Stimulated activated CD8-positive, alpha-beta memory T cell treated with anti-CD3 and anti-CD28 coated beads, Interleukin-15, amount 100 ng/mL, for 4 hours (primary cell): ENCODE measurements at places on chromosomes 2 and 18.

- DNase-seq, result no peak
Measured at GRCh38 chr2:215751200-215751910, 262.0 kb downstream of the MREG start.

DNA sequence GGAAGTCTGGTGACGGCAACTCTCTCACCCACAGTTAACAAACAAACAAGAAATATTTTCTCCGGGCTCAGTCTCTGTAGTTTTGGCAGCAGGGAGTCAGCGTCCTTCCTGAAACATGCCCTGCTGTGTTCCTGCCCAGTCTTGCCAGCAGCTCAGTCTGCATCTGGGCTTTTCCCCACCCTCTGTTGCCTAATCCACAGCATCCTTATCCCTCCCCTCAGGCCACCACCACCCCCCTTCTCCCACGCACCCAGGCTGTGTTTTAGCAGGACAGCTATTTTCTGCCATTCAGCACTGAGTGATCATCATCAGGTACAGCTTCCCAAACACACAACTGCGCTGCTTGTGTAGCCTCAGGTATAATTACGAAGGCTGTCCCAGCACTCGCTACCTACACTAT is 168.2 kb downstream of the DPP10 start:
- DNase-seq, result no peak

DNA sequence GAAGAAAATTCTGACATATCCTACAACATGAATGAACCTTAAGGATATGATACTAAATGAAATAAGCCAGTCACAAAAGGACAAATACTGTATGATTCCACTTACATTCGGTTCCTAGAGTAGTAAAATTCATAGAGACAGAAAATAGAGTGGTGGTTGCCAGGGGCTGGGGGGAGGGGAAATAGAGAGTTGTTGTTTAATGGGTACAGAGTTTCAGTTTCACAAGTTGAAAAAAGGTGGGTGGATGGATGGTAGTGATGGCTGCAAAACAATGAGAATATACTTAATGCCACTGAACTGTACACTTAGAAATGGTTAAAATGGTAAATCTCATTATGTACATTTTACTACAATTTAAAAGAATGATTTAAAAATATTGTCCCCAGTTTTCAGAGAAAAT is 53.3 kb upstream of the NFU1 start:
- no peak for DNase-seq

DNA sequence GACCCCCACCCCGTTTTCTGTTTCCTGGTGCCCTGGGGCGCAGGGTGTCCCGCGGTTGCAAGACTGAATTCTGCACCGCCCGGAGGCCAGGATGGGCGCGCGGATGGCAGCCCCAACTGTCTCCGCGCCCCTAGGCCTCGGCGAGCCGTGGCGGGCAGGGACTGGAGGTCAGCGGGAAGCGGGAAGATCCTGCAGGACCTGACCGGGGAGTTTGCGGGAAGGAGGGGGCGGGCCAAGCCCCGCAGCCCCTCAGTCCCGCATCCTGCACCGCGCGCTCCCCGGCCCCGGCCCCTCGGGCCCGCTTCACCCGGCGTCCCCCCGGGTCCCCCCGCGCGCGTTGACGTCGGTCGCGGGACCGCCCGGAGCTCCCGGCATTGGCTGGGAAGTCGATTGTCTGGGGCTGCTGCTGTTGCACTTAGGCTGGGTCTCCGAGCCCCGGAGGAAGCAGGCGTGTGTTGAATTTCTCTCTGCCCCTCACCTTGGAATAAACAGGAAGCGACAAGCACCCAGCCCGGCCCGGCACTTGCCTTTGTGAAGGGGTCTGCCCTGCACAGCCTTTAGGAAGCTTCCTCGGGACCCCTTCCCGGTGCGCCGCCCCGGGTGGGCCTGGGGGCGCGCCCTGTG is at the start of gene LDLRAD4:
Gene LDLRAD4, plus strand, starts transcription at position 393 of the 624 bp plus-strand sequence.
- DNase-seq, result peak; percentile 7

DNA sequence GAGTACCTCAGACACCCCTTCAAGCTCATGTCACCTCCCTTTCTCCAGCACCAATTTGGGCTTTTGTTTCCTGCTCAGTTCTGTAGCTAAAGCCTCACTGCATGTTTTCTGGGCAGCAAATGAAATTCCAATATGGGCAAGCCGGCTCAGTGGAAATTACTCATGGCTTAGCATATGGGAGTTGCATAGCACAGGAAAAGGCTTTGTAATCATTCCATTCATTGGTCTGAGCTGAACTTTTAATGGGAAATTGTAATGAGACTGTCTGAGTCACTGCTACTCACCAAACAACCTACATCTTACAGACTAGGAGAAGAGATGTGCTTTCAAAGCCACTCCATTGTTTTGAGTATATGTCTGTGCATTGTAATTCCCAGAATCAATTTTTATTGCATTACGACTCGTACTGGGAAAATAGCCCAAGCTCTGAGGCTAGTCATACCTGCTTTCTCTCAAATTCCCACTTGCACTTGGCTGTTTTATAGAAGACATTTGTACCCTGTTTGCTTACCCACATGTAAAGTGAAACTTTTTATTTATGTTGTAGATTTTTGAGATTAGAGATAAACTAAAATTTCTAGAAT is 139.5 kb upstream of the LRATD1 start:
- no peak for DNase-seq

- DNase-seq, result no peak
Measured at GRCh38 chr2:217538719-217539118, 464.1 kb downstream of the TNS1 start.

- no peak for DNase-seq
Measured at GRCh38 chr2:134440336-134440909, 186.6 kb downstream of the MGAT5 start.

DNA sequence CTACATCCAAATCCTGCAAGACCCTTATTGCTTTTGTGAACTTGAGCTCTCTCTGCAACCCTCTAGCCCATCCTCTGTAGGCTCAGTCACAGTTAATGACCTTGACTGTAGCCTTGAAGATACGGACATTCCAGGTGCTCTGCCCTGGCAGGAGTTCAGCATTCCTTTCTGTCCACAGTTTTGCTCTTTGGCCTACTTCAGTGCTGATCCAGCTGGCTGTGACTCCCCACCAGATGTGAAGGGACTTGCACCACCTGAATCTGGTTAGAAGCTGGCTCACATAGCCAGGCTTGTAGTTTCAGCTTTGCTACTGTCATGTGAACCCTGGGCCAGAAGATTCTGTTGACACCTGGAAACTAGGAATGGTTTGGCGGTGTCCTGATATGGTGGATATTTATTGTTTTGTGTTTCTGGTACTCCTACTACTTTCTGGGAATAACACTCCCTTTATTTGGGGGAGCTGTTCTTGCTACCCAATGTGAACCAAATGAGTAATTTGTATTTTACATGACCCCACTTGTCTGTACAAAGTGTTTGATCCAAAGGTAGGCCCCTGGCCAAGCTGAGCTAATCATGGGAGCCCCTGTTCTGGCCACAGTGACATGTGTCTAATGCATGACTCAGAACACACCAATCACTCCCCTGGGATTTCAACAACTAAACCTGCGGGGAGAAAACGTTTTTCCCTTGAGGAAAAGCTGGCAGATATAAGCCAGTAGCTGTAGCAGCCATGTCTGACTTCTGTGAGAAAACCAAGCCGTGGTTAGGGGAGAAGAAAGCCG is 73.4 kb downstream of the CDCA7 start:
- DNase-seq, result no peak

DNA sequence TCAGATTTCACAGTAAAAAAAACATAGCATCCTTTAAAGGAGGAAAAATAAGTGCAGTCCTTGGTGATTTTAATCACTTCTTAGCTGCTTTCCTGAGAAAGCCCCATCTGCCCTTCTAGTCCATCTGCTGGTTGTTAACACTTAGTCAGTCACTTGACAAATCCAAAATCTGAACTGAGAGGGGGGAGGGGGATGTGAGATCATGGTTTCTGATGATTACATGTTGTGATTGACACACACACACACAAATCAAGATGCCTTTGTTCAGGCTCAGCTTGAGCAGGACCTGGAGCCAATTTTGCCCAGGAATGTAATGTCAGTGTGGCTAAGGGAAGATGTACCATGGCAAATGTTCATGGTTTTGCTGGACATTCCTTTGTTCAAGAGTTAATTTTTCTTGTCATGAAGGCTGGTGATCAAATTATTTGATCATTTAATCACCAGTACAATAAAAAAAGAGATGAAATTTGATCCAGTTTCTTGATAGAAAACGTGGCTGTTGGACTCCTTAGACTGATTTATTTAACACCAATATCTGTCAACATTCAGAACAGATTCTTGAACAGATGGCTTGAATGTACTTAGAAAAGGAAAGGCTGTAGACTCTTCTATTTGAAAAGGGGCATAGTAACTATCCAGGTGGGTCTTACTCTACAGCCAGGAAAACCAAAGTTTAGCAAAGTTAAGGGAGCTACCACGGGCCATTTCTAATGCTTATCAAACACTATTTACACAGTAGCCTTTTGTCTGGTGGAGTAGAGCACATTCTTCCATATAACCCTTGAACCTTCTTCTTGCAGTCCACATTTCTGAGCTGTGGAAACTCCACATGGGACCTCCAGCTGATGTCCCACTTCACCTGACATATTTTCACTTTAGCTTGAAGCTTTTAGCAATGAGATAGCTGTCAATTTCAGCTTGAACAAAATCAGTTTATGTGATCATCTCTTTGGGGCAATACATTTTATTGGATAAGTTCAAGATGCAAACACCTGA is 408.7 kb downstream of the PIK3C3 start:
- DNase-seq, result no peak

DNA sequence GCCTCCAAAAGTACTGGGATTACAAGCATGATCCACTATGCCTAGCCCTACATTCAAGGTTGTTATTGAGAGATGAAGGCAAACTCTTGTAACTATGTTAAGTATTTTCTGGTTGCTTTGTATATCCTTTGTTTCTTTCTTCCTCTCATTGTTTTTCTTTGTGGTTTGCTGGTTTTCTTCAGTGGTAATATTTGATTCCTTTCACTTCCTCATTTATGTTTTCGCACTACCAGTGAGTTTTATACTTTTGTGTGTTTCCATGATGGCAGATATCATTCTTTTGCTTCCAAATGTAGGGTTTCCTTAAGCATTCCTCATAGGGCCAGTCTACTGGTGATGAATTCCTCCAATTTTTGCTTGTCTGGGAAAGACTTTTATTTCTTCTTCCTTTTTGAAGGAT is 90.2 kb downstream of the NCK2 start:
- no peak for DNase-seq

DNA sequence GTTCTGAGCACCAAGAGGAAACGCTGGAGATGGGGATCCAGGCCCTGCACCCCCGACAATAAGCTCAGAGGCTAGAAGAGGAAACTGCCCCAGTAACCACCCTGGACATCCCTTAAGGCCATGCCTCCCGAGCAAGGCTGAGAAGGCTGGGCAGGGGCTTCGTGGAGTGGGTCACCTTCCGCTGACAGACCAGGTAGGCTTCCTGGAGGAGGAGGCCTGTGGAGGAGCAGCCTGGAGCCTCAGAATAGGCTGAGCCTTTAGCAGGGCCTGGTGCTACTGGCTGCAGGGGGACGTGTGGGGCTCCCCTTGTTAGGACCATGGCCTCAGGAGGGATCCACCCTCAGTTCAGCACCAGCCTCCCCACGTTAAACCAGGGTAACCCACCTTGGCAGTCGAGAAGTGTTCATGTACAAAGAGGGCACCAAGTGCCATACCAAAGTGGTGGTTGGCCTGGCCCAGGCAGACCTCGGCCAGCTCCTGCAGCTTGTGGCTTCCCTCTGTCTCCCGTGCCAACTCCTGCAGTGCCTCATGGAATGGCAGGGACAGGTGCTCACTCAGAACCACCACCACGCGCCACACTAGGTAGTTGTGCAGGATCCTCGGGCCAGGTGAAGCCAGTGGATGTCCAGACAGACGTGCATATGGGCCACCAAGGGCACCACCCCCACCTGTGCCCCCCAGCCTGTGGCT is 28.5 kb upstream of the ALPP start:
- no peak for DNase-seq

- no peak for DNase-seq
Measured at GRCh38 chr2:2809771-2810170, 478.7 kb upstream of the MYT1L start.

GRCh38 chr18:75456199-75456631 is 28.7 kb upstream of the SMIM21 start:
- peak; percentile 10 for DNase-seq

DNA sequence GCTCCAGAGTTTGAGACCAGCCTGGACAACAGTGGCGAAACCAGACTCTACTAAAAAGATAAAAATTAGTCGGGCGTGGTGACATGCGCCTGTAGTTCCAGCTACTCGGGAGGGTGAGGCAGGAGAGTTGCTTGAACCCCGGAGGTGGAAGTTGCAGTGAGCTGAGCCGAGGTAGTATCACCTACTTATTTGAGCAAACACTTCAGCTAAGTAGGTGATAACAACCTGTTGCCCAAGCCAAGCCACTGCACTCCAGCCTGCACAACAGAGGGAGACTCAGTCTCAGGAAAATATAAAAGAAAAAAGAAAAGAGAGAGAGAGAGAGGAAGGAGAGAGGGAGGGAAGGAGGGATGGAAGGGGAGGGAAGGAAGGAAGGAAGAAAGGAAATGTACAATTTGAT is 21.3 kb downstream of the FER1L5 start:
- no peak for DNase-seq

DNA sequence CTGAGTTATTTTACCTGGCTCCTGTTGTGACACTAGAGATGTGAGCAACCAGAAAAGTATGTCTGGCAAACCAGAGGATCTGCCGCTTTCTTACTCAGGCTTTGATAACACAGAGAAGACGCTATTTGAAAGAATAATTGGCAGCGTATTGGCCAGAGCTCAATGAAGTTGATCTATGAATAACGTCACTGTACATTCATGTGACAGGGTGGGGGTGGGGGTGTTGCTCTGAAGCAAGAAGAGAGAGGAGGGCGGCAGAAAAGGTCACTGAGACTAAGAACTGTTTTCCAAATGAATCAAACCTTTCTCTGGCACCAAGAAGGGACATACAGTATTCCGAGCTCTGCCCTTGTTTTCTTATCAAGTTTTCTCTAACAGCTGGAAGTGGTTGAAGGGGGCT is 1.7 kb upstream of the ONECUT2 start:
- no peak for DNase-seq

DNA sequence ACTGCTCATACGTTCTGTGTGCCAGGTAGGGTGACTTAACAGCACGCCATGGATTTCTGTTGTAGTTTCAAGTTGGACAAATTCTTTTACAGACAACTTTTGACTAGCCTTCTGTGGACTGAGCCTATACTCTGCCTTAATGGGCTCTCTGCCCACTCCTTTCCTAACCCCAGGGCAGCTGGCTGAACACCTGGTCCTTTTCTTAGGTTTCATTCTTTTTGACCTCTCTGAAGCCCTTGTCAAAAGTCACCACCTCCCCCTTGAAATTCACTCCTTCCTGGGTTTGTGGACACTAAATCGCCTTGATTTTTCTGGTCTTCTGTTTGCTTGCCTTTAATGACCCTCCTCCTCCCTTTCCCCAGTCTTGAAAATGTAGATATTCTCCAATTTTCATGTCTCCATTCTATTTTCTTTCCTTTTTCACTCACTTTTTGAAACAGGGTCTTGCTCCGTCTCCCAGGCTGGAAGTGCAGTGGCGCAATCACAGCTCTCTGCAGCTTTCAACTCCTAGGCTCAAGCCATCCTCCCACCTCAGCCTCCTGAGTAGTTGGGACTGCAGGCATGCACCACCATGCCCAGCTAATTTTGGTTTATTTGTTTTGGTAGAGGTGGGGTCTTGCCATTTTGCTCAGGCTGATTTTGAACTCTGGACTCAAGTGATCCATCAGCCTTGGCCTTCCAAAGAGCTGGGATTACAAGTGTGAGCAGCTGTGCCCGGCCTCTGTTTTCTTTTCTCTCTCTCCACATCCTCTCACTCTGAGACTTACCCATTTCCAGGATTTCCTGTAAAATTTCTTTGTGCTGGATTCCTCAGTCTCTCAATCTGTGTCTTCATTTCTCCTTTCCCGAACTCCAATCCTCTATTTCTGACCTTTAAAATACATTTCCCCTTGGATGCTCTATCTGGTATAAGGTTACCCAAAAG is 112.9 kb downstream of the PLB1 start:
- no peak for DNase-seq
